ENCODE measurements at places on chromosomes 2 and 18.

- DNase-seq: no peak
Measured at GRCh38 chr2:148994341-148994740, 44.2 kb upstream of the LYPD6B start.

- DNase-seq: no peak
Measured at GRCh38 chr2:144389151-144389929, 130.6 kb downstream of the ZEB2 start.

DNA sequence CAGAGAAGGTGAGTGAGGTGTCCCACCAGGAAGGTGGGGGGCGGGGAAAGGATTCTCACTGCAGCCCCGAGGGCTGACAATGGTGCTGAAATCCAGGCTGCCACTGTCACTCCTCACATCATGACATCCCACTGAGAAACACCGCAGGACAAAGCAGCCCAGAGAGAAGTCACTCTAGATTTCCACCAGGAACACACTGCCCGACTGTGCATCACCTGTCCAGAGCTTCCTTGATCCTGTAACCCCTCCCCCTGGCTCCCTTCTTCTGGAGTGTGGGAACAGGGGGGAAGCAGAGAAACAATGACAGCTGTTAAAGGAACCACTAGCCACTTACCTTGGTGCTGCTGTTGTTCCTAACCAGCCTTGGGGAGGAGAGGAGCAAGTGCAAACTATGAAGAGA is 69.9 kb downstream of the MRO start:
- DNase-seq: no peak

DNA sequence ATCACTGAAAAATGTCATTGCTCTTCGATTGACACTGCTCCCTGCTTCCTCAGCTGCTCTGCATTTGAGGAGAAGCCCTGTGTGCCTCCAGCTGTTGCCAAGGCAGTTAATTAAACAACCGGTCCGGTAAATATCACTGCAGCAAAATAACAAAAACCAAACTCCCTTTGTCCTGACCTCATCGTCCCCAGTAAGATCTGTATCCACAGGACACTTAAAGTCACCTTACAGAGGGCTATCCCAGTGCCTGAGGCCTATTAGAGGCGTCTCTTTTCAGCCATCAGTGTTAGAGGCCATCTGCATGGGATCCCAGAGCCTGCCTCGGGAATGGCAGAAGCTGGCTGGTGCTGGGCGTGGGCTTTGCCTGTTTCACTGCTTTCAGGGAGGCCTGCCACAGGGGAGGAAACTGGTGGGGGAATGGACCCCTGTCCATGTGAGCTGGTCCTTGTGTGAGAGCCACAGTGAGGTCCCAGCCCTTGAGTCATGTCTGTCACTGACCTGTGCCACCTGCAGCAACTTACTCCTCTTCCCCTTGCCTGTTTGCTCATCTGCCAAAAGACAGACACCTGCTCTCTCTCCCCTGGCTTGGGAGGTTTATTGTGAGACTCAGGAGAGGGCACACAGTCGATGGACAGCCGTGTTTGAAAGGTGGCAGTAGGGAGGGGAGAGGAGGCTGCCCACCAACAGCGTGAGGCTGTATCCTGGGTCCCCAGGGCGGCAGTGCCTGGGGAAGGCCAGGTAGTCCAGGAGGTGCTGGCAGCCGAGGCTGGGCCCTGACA is 117.7 kb upstream of the MCFD2 start:
- DNase-seq: no peak

- no peak for DNase-seq
Measured at GRCh38 chr2:108243566-108243965, 3.8 kb downstream of the SULT1C3 start.

DNA sequence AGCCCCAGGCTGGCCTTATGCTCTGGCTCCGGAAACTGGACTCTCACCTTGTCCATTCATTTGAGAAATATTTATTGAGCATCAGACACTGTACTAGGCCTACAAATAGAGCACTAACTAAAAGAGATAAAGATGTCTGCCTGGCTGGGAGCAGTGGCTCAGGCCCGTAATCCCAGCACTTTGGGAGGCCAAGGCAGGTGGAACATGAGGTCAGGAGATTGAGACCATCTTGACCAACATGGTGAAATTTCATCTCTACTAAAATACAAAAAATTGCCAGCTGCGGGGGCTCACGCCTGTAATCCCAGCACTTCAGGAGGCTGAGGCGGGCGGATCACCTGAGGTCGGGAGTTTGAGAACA is 7.6 kb upstream of the MRPL33 start:
- DNase-seq: no peak

GRCh38 chr2:33265584-33266338 is 210.7 kb upstream of the RASGRP3 start:
- DNase-seq: no peak

DNA sequence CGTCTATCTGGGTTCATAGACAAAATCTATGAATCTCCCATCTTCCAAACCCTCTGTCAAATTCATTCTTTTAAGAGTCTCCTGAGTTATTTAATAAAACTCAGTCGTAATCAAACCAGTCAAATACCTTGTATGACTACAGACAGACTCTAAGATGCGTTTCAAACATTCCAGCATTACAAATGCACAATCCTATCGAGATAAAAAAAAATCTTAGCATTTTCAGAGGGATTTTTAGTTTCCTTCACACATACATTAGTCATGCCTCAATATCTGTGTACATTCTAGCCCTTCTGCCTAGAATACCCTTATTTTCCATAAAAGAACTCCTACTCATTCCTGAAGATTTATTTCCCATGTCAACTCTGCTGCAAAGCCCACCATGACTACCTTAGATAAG is 96.5 kb downstream of the CSRNP3 start:
- DNase-seq: no peak

DNA sequence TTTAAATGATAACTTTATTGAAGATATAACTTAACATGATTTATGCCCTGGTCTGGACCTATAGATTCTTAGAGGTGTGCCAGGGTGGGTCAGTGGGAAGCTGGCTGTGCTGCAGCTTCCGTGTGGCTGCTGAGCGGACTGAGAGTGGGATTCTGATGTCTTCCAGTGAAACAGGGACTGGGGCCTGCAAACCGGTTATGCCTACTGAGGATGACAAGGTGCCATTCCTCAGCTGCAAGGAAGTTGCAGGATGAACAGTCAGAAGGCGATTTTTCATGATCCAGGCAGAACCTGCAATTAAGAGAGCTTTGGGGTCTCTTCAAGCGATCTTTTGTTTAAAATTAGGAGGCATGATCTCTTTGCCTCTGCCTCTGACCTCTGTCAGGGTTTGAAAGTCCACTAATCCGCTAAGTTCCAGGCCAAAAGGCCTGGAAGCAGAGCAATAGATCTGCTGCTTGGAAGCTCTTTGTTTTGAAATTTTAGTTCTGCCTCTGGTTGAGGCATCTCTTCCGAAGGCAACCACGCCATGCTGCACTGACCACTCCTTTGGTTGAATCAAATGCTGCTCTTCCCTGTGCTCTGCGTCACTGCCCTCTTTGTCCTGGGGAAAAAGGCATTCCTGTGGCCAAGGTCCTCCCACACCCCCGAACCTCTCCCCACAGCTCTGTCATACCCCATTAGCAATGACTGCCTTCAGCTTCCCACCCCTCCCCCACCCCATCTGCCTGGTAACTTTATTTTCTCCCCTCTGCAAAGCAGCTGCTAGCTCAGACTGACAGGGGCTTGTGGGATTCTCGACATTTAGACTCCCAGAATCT is 2.0 kb downstream of the TMEM169 start:
- no peak for DNase-seq

Measured in COR-L47 (cell line).